ENCODE measurements at places on chromosomes 1 and 21. TPM values are rescaled to one million over a fixed set of nuclear protein-coding genes. Genes with fewer than 3 reads are reported as not detected.

The ORC1 gene
- 3.1 TPM for polyA plus RNA-seq

The CD2 gene
- not detected for polyA plus RNA-seq

The RIPPLY3 gene
- 0.22 TPM for polyA plus RNA-seq

The RIPK4 gene
- 0.13 TPM for polyA plus RNA-seq

The LHX4 gene
- 0.06 TPM for polyA plus RNA-seq

The ETNK2 gene
- polyA plus RNA-seq: 27.2 TPM
